ENCODE measurements at places on chromosomes 12 and 14.

DNA sequence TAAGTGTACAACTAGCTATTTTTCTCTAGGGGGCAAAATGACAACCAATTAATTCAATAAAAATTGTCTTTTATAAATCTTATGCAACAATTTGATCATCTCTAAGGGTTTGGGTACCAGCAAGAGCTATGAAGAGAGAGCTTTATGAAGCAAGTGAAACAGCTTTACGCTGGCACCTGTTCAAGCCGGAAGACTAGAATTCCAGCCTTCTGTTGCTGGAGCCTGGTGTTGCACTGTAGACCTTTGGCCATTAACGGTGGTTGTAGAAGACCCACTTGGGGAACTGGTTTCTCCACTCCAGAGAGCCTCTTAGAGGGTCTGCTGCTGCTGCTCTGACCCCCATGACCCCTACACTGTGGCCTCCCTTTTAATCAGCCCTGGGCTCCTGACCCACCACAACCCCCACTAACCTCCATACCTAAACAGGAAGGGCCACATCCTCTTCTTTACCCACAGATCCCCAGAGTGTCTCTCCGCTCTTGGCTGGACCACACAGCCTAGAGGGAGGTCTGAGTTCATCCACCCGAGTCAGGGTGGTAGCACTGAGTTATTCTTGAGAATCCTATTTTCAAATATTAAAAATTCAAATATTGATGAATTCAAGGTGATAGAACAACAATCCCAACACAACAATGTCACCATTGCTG lies 54.6 kb upstream of the STON2 start:
- DNase-seq, result no peak

GRCh38 chr12:56836800-56837663 lies 73.9 kb downstream of the HSD17B6 start:
- no peak for DNase-seq

GRCh38 chr12:93870020-93870795 lies 193.0 kb downstream of the CRADD start:
- no peak for DNase-seq

DNA sequence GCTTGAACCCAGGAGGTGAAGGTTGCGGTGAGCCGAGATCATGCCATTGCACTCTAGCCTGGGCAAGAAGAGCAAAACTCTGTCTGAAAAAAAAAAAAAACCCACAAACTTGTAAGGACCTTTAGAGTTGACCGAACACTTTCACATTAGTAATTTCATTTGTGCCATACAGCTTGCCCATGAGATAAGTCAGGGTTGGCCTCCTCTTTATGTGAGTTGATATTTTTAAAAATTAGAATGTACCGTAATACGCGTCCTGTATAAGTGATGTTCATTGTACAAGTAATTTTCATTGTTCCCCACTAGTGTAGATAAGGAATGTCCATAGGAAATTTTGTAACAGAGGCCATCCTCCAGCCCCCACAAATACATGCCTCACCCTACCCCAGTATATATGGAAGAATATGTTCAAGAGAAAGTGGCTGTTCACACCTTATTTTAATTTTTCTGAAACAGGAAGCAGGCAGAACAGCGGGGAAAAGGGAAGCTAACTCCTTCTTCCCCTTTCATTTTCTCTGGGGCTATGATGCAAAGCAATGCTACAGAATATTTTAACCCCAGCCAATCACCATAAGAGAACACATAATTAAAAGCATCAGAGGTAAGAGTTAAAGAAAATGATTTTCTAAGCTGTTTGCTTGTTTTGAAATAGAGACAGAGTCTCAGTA lies 31.9 kb upstream of the HIF1A start:
- DNase-seq, result peak; percentile 84

DNA sequence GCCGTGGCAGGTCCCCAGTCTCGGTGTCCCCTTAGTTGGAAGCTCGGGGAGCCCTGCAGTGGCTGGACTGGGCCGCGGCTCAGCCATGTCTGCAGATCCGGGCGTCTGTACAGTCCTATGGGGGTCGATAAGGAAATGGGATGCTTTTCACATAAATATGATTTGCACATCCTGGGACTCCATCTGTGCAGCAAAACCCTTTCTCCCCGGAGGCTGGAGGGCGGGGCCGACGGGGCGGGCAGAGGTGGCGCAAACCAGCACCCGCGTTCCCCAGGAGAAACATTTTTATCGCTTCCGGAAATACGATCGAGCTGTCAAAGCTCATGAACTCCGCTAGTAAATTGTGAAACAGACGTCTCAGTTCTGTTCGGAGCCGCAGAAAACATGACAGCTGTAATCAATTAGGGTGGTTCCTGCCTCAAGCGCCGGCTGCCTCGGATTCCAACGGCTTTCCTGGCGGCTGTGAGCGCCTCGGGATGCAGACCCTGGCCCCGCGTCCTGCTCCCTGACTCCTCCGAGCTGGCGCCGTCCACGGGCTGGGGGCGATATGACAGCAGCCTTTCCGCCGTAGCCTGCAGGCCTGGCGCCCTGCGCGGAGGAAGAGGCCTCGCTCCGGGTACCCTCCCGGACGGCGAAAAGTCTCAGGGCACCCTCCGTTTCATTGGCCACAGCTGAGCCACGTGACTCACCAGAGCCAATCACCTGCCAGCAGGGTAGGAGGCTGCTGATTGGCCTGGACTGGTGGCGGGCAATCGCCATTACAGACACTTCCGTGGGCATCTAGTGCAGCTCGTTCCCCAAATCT lies 23.0 kb downstream of the DIO3 start:
- DNase-seq, result no peak

- peak; percentile 89 for DNase-seq
Observed at GRCh38 chr12:15688202-15688736, 100.9 kb downstream of the EPS8 start.

- DNase-seq, result no peak
Observed at GRCh38 chr12:53612978-53613377, 13.2 kb downstream of the ATF7 start.

GRCh38 chr12:92487138-92487485 lies 215.7 kb upstream of the PLEKHG7 start:
- no peak for DNase-seq

- DNase-seq, result no peak
Observed at GRCh38 chr12:103997286-103997900, 31.7 kb downstream of the TDG start.

GRCh38 chr14:70468731-70469130 lies 16.8 kb downstream of the ADAM21 start:
- no peak for DNase-seq

DNA sequence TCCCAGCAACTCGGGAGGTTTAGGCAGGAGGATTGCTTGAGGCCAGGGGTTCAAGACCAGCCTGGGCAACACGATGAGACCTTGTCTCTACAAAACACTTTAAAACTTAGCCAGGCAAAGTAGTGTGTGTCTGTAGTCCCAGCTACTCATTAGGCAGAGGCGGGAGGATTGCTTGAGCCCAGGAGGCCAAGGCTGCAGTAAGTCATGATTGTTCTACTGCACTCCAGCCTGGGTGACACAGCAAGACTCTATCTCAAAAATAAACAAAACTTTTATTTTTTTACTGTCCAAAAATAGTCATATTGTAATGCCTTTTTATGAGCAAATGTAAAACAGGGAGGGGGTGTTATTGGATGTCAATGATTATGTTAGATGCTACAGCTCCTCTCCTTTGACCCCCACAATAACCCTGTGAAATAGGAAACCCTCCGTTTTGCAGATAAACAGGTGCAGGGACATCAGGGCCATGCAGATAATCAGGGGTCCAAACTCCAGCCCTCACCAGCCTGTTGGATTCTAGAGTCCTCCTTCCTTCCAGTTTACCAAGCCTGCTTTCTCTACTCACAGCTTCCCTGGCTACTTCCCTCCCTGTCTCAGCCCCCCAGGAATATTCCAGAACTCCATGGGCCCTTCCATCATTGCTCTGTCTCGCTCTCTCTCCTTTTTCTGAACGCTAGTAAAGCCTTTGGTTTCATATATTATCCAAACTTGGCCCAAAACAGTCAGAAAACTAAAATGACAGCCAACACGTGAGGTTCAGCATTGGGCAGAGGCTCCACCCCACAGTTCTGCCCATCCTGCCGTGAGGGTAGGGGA lies 5.9 kb upstream of the FBLN5 start:
- no peak for DNase-seq

DNA sequence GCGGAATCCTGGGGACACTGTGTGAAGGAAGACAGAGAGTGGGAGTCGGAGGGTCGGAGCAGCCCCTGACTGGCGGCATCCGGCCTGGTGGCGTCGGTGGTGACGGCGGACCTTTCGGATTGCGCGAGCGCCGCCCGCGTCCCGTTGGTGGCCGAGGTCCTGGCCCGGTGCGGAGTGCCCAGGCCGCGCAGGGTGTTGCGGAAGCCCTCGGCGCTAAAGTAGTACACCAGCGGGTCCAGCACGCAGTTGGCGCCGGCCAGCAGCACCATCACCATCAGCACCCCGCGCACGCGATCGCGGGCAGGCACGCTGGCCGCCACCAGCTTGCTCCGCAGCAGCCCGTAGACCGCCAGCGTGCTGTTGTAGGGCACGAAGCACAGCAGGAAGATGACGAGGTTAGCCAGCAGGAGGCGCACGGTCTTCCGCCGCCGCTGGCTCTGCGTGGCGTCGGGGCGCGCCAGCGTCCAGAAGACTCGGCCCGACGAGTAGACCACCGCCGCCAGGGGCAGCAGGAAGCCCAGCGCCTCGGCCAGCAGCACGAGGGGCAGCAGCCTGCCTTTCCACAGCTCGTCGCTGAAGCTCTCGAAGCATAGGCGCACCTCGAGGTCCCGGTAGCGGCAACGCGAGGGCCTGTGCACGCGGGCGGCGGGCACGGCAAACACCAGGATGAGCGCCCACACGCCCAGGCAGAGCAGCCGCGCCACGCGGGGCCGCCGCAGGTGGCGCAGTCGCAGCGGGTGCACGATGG lies 13.1 kb upstream of the CHD4 start:
- peak; percentile 82 for DNase-seq

GRCh38 chr14:61927520-61927919 lies 165.3 kb downstream of the SNAPC1 start:
- DNase-seq, result no peak

- peak; percentile 3 for DNase-seq
Observed at GRCh38 chr12:92759634-92760268, 57.0 kb downstream of the PLEKHG7 start.

DNA sequence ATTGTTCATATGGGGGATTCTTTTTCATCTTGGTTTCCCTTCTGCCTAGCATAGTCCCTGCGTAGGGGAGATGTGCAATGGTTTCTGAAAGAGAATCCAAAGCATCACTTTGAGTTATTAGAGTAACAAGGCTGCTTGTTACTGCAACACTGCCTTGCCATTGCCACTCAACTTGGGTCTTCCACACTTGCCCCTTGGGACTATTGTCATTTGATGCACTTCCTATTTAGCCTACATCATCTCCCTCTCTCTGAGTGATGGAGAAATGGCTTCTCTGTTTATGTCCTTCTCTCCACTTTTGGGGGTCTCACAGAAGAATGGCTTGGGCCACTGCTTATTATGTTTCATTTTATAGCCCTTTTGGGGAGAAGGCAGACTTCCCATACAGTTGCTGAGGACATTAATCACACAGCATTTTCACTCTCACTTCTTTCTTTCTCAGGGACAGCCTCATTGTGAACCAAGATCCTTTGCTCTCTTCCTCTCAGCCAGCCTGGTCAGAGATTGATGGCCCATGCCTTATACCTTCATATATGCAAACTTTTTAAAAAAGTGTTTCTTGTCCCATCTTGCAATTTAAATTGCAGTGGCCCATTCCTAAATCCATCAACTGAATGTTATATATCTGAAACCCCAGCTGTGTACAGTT lies 50.8 kb upstream of the POC1B start:
- no peak for DNase-seq

DNA sequence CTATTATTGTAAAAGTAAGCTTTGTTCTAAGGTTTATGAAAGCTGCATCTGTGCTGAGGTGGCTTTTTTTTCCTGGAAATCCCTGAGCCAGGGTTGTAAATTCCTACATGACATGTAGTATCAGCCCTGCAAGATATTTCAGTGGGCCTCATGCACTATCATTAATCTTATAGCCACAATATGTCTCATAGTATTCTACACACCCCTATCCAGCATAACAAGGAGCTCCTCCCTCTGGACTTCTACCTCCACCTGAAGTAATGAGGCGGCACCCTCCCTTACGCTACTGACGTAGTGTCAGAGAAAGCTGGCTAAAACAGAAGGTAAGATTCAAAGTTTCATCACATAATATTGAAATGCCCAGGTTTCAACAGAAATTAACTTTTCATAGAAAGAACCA lies 35.5 kb downstream of the SLC5A8 start:
- no peak for DNase-seq

- no peak for DNase-seq
Observed at GRCh38 chr12:115296613-115297198, 612.7 kb upstream of the TBX3 start.

- DNase-seq, result no peak
Observed at GRCh38 chr14:34231626-34232025, 230.4 kb downstream of the SPTSSA start.

DNA sequence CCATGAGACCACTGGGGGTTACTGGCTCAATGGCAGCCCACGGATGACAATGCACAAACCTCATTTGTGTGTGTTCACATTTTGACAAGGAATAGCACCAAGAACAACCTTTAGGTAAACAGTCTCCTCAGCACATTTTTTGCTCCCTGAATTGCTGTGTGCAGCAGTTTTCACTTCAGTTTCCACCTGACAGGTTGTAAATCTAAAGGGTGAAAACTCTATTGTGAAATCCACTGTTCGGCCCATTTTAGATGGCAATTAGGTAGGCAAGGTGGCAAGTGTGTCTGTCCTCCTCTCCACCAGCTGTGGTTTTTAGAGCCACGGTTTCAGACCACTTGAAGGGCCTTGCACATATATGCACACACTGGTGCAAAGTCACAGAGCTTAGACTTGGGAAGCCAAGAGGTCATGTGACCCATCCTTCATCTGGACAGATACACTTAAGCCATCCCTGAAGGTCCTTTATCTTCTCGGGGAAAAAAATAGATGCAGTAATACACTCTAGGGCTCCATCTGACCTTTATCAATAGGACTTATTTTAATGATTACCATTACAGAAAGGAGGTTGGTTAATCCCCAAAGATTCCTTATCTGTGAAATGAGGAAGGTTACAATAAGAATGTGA lies 23.2 kb downstream of the HAL start:
- DNase-seq, result no peak

- DNase-seq, result no peak
Observed at GRCh38 chr14:71498212-71498611, 434.0 kb upstream of the RGS6 start.

DNA sequence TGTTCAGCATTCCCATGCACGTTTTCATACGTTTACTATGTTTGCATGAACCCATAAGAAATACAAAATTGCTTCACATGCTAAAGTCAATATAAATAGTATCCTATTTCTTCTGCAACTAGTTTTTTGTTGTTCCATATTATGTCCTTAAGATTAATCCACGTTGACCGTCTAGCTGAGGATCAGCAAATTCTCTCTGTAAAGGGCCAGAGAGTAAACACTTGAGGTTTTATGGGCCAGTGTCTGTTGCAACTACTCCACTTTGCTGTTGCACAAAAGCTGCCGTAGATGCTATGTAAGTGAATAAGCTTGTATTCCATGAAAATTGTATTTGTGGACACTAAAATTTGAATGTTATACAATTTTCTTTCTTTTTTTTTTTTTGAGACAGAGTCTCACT lies 21.1 kb upstream of the PITPNM2 start:
- DNase-seq, result no peak

DNA sequence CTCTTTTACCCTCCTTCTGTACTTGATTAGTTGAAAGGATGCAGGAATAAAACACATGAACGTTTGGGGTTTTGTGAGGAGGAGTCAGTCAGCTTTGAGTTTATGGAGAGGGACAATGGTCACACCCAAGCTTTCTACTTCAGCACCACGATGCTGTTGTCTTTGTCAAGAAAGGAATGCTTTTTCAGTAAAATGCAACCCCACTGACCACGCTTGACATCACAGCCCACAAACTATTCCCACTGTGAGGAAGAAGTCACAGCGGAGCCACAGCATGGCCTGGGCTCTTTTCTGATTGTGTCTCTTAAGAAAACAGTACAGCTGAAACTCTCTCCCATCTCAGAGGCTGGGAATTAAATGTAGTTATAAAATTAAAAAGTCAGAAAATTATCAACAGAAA lies 135.2 kb downstream of the APAF1 start:
- no peak for DNase-seq

All from inflammatory macrophage (primary cell).